Activated CD8-positive, alpha-beta memory T cell treated with anti-CD3 and anti-CD28 coated beads, Interleukin-2, amount 50 U/mL, for 48 hours (primary cell): ENCODE measurements at places on chromosomes 5 and 9.

GRCh38 chr5:94618029-94618492 lies 343 bp downstream of the KIAA0825 start:
- no peak for DNase-seq

DNA sequence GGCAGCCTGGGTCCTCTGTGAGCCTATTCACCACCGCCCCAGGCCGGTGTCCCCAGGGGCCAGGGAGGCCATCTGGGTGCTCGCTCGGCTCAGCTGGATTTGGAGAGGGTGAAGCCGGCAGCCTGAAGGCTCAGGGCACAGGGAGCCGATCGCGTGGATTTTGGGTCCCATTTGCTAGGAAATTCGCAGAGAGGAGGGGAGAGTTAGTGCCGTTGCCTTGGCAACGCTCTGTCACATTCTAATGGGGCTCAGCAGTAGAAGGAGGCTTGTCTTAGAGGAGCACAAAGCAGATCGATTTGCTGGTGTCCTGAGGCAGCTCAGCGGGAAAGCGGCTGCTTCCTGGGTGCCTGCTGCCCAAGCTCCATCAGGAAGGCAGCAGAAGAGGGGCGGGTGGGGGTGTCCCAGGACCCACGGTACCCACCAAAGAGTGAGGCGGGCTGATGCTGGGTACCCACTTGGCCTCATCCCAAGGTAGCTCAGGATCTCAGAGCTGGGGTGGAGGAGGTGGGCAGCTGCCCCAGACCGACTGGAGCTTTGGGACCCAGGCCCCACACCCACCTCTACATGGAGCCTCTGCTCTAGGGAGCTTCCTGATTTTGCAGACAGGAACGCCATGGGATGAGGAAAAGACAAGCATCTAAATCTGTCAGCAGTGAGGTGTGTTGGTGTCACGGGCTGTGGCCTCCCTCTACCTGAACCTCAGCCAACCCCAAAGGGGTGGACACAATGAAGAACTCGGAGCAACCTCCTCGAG lies 17.1 kb upstream of the OLFM1 start:
- DNase-seq, result no peak

- DNase-seq, result no peak
Observed at GRCh38 chr9:116318468-116319374, 165.1 kb downstream of the PAPPA start.

DNA sequence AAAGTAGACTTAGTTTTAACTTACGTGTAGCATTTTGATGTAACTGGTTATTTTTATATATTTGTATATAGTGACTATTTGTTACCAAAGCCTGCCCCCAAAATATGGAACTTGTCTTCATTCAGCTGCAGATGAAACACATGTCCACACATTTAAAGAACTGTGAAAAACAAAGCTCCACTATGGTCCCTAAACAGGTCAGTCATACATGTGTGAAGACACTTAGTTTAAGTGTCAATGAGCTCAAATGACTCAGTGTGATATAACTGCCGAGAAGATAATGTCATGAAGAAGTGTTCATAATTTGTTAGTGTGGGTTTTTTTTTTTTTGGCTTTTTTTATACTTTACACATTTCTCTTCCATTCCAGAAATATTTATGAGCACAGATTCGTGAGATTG lies 28.2 kb downstream of the HAVCR1 start:
- no peak for DNase-seq

GRCh38 chr5:181181650-181182565 lies 23.1 kb downstream of the TRIM7 start:
- no peak for DNase-seq

DNA sequence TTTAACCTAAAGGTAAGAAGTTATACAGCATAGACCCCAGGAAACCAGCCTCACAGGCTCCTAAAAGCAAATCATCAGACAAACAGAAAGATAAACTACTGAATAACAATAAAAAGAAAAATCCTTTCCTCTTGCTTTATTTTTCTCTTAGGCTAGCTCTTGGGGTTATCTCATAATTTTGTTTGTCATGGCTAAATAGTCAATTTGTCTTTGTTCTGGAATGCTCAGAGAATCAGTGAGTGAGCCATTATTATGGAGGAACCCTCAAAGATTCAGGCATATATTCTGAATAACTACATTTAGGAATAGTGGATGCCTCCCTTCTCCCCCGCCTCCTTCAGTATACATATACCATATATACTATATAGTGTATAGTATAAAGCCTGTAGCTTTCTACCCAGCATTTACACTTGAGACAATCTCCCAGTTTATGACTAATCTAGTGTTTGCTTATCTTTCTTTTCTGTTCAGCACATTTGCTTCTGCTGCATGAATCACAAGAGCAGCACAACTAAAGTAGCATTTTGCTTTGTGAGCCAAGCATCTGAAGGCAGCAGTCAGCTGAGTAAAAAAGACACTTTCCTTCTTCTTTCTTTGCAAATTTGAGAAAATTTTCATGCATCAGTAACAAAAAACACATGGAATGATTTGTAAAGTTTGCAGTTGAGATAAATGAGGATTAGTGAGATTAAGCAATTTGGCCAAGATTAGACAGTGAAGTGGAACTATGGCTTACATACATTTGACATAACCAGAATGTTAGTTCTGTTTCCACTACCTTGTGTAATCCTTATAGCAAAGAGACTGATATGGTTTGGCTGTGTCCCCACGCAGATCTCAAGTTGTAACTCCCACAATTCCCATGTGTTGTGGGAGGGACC lies 45.3 kb upstream of the PPP3R2 start:
- no peak for DNase-seq

- DNase-seq, result peak; percentile 33
Observed at GRCh38 chr9:98323831-98324135, 68.3 kb upstream of the TBC1D2 start.

GRCh38 chr9:97534961-97535594 lies 33.6 kb downstream of the TMOD1 start:
- DNase-seq, result no peak

DNA sequence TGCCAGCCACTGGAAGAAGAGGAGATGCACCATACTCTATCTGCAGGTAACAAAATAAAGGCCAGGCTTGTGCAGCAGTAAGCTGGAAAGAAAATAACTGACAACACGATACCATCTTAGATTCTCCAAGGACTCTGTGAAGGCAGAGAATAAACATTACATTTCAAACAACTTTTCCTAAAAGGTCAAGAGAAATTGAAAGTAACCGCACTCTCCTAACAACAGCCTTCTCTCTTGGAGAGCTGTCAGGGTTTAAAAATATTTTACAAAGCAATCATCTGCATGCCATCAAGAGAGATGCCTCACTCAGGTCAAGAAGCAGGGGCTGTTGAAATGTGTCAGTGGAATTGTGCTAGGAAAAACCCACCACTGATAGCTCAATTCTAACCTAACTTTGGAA lies 13.5 kb upstream of the TTLL11 start:
- DNase-seq, result no peak

- no peak for DNase-seq
Observed at GRCh38 chr5:40909723-40910122, 426 bp downstream of the C7 start.

- no peak for DNase-seq
Observed at GRCh38 chr9:99405359-99405758, 183.3 kb downstream of the SEC61B start.

DNA sequence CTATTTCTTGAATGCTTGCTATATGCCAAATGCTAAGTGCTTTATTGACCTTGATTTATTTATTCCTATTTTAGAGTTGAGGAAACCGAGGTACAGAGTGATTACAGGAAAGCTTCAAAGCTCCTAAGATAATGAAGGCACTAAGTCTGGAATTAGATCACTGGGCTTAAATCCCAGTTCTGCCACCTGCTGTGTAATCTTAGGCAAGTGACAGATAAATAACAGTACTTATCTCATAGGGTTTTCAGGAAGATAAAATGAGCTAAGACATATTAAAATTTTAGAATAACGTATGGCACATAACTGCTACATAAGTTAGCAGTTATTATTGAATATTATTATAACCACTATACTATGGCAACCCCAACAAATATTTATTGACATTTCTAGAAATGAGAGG lies 843.8 kb downstream of the DTWD2 start:
- no peak for DNase-seq

GRCh38 chr9:134229466-134230091 lies 65.2 kb upstream of the RNU6ATAC start:
- DNase-seq, result no peak

DNA sequence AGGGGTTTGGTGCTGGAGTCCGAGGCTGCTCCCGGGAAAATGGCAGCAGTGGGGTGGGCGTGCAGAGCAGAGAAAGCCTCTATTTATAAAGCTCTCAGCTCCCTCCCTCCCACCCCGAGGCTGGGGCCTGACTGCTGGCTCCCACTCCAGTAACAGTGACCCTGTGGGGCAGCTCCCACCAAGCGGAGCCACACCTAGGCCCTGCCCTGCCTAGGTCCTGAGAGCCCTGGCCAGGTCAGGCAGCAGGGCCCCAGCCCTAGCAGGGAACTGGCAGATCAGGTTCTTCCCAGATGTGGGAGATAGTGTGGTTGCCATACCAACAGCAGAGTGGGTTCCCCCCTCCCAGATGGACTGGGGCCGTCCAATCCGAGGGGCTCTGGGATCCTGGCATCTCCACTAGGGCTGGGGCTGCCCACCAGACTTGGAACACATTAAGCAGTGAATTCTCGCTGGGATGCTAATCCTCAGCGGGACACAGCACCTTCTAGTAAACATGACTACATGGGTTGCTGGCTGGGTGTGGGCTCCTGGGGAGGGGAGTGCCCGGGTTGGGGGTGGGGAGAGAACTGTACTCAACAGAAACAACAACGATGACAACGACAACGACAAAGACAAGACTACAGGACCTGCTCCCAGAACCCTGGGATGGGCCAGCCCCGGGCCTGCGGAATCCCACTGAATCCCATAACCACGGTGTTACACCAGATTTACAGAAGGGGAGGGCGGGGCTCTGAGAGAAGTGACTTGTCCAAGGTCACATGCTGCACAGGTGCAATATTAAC lies 1.5 kb downstream of the SH3GLB2 start:
- no peak for DNase-seq

DNA sequence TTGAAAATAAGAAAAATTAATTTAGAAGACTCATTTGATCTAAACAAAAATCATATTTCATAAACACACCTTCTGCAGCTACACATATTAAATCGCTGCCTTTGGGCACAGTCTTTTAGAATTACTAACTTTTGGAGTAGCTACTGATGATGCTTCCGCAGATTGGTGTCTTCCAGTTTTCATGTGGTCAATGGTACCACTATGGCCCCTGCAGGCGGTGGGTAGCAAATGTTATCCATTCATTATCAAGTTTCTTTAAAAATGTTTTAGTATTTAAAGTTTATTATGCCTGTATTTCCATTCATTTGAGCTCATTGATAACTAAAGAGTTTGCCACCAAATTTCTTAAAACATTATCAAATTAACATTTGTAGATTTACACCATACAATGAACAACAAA lies 122.9 kb upstream of the GRAMD2B start:
- no peak for DNase-seq

DNA sequence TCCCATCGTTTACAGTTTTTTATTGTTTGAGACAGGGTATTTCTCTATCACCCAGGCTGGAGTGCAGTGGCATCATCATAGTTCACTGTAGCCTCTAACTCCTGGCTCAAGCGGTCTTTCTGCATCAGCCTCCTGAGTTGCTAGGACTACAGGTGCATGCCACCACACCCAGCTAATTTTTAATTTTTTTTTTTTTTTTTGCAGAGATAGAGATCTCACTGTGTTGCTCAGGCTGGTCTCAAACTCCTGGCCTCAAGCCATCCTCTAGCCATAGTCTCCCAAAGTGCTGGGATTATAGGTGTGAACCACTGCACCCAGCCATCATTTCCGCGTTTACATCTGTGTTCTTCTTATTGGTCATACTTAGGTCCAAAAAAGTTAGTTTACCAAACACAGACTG lies 53.6 kb downstream of the FSD1L start:
- no peak for DNase-seq

DNA sequence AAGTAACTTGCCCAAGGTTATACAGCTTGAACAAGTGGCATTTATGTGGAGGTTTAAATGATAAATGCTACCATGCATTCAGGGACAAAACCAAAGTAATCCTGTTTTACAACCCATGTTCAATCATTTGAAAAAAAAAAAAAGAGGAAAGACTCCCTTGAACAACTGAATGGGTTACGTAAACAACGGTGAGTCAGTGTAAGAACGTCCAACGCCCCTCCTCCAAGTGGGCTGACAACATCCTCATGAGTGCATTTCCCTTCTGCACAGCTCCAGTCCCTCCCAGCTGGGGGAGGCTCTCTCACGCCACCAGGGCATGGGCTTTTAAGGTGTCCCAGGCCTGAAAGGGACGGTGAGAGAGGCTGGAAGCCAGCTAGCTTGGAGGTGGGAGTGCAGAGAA lies 90.0 kb downstream of the PRRT1B start:
- DNase-seq, result no peak

GRCh38 chr5:177520916-177521513 lies 4.3 kb upstream of the DDX41 start:
- DNase-seq, result no peak

DNA sequence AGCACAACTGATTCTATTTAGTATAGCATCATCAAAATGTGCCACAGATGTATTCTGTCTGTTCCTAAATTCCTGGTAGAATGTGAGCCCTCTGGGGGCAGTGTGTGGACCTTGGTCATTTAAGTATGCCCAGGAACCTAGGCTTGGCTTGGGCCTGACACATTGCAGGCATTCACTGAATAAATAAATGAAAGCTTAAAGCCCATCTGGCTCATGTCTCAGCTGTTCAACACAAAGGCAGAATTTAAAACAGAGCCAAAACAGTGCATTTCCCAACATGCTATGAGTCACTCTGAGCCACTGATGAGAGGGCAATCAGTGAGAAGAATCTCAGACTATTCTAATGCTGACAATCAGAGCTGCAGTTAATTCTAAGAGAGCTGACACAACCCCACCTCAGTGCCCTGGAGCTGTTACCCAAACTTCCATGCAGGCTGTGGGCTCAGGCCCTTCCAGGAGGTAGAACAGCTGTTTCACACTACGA lies 8.1 kb downstream of the FAM193B start:
- no peak for DNase-seq

- DNase-seq, result no peak
Observed at GRCh38 chr5:119367502-119368237, 11.9 kb downstream of the TNFAIP8 start.

- DNase-seq, result no peak
Observed at GRCh38 chr5:67303356-67303755, 106.8 kb upstream of the CD180 start.

DNA sequence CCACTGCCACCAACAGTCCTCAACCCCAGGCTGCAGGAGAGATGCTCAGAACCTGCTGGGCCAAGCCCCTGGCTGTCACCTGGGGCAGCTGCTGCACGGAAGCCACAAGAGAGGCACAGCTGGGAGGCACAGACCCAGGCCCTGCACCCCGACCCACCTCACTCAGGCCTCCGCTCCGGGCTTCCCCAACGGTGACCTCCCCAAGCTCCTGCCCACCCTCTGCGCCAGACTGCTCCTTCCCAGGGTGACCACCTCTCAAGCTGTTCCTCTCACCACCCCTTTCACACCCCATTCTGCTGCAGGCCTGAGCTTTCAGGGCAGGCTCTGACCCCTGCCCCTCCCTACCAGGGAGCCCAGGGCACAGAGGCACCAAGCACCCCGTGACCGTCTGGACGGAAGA lies 33.0 kb downstream of the VAV2 start:
- DNase-seq, result no peak

DNA sequence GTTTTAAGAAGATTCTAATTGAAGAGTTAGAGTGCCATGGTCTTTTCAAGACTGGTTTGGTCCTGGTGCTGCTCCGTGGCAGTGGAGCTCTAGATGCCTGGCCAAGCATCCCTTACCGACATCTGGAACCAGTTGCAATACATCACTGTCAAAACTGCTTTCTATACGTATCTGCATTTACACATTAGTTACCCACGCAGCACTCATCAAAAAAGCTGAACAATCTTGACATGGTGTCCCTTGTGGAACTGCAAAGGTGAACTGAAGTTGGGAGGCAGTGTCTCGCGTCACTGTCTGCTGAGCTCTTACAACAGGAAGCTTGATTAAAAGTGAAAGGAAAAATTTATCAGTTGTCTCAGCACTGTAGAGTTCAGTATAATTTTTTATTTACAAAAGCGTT lies 82.6 kb downstream of the PBX3 start:
- DNase-seq, result peak; percentile 54
